ENCODE measurements at places on chromosomes 1 and 21.

DNA sequence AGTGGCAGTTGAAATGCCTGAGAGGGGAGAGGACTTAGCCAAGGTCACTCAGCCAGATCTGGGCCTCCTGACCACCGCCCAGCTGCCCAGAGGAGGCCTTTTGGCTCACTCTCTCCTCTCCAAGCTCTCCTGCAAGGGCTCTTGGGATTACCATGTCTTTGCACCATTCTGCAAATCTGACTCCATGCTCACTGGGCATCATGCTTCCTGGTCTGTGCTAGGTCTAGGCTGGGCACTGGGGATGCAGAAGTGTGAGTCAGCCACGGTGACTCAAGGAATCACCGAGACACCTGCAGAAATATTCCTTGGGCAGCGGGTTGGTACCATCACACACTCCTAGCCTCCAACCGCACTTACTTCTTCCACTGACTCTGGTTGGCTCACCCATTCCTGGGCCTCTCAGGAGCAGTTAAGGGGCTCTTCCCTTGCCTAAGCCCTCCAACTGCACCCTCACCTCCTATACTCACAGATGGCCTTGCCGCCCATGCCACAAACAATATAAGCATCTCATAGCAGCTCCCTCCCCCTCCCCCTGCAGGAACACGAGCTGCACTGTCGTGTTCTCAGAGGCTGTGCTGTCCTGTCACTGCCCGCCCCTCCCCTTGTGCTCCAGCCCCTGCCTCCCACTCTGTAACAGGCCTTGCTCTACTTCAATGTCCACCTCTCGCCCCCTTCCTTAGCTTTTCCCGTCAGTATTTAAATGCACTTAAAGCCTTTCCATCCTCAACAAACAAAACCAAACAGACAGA lies 34.8 kb downstream of the CDCP2 start:
- no peak for DNase-seq

GRCh38 chr1:33684396-33685179 lies 179.3 kb upstream of the HMGB4 start:
- DNase-seq = no peak

GRCh38 chr1:209505044-209505443 lies 78.5 kb upstream of the CAMK1G start:
- DNase-seq = no peak

GRCh38 chr1:246875041-246876026 lies 56.4 kb downstream of the AHCTF1 start:
- DNase-seq = no peak
